AG04450 (cell line): ENCODE measurements at places on chromosomes 7 and 10. TPM values are rescaled to one million over a fixed set of nuclear protein-coding genes. Genes with fewer than 3 reads are reported as not detected.

DNA sequence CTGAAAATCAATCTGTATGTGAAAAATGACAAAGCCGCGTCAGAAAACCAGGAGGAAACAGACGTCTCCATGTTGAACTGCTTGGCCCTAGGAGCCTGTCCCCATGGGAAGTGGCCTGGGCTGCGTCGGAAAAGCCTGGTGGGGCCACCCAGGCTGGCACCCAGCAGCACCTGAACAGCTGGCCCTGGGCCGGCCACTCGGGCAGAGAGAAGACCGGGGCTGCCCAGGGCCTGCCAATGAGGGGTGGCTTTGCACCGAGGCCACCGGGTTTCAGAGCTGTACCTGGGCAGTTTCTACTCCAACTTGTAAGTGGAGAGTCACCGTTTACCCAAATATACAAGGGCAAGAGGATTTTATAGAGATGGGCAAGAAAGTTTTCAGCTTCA, 1.1 kb upstream of the FUOM start:
- no peak for DNase-seq

MARVELD1 gene
- polyA plus RNA-seq = 65.5 and 76.2 TPM in 2 replicates

SUN3 gene
- not detected in 2 replicates for polyA plus RNA-seq

ATP6V0E2 gene
- 13.4 and 17.2 TPM in 2 replicates for polyA plus RNA-seq

CTAGE6 gene
- not detected in 2 replicates for polyA plus RNA-seq

SLC26A5 gene
- not detected in 2 replicates for polyA plus RNA-seq

GPER1 gene
- polyA plus RNA-seq = 1.4 and 1.8 TPM in 2 replicates
